ENCODE measurements at places on chromosomes 5 and 9.
A peak's percentile ranks its signal among the peaks of the same experiment; 100 is the strongest.

DNA sequence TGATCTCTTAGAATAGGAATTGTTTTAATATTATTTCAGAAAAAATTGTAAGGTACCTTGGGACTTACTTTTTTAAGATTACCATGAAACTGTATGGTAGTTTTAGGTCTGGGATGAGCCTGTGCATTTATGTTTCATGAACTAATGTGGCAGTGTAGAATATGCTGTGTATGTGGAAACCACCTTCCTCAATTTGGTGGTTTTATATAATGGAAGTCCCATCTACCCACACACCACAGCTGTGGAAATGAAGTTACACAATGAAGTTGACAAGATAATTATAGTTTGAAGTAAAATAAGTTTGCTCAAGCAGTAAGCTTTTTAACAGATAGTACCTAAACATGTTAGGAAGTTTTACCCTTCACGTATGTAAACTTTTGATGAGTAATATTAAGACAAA lies 24.4 kb downstream of the WDR36 start:
- DNase-seq = no peak

GRCh38 chr5:64575561-64575960 lies 69.7 kb downstream of the RGS7BP start:
- DNase-seq = no peak

- DNase-seq = no peak
Measured at GRCh38 chr5:171830686-171831085, 45.1 kb downstream of the SMIM23 start.

DNA sequence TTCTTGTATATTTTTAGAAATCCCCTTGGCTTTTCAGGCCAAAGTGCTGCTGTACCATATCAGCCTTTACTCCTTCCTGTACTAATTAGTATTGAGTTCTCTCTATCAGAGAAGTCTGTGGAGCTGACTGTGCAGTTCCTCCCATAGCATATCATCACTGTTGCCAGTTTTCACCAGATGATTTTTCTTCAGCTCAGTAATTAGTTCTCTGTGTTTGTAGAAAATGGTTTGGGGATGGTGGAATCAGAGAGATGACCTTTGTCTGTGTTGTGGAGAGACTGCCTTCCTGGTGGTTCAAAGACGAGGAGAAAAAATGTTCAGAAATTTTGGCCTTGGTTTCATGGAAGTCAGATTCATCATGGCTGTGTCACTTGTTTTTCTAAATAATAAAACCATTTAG lies 227.5 kb upstream of the ACTBL2 start:
- DNase-seq = no peak

DNA sequence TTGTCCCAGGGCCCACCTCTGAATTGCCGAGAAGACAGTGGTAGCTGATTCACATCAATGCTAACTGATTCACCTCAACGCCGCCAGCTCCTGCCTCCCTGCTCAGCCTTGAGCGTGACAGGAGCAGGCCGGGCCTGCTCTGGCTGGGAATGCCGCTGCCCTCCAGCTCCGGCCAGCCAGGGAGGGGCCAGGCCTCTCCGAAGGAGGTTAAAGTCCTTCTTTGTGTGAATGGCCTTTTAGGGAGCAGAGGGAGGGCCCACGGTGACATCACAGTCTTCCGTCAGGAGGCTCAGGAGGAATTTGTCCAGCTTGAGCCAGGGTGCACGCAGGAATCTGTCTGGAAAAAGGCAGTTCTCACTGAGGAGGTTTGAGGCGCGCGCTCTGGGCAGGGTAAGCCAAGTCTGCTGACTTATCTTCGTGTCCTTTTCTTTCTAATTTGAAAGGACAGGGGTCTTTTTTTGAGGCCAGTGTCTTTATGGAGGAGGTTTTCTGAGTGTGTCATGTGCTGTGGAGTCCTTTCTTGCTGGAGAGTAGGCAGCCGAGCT lies 82.7 kb downstream of the C9orf152 start:
- no peak for DNase-seq

DNA sequence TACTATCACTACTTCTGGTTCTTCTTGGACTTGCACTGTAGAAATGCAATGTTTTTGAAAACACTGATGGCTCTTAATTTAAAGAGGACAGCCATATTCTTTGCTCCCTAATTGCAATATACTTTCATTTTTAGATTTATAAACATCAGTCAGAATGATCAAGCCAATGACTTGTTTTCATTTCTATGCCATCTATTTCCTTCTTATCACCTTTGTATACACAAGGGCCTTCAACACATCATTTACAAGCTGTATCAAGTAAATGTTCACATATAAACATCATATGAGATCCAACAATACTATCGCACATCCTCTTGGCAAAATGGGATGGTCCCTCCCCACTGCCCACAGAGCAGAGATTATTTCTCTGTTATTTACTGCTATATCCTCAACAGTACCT lies 24.9 kb downstream of the AUH start:
- DNase-seq = no peak

- no peak for DNase-seq
Measured at GRCh38 chr9:131574730-131575640, 29.7 kb downstream of the PRRT1B start.

DNA sequence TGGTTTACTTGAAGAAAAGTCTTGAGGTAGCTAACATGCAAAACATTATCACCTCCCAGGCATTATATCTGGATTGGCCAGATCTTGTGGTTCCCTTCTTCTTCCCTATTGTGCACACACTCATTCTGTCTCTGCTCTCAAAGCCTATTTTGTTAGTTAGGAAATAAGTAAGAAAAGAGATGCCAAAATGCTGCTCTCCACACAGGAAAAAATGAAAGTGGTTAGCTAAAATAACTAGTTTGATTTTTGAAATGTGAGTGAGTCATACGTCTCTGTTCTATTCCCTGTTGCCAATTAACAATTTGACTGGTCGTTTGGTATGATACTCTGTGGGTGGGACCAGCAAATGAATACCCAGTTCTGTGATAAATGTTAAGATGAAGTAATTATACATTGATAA lies 28.1 kb downstream of the LMNB1 start:
- no peak for DNase-seq

- no peak for DNase-seq
Measured at GRCh38 chr9:86562691-86563090, 208.5 kb upstream of the TUT7 start.

DNA sequence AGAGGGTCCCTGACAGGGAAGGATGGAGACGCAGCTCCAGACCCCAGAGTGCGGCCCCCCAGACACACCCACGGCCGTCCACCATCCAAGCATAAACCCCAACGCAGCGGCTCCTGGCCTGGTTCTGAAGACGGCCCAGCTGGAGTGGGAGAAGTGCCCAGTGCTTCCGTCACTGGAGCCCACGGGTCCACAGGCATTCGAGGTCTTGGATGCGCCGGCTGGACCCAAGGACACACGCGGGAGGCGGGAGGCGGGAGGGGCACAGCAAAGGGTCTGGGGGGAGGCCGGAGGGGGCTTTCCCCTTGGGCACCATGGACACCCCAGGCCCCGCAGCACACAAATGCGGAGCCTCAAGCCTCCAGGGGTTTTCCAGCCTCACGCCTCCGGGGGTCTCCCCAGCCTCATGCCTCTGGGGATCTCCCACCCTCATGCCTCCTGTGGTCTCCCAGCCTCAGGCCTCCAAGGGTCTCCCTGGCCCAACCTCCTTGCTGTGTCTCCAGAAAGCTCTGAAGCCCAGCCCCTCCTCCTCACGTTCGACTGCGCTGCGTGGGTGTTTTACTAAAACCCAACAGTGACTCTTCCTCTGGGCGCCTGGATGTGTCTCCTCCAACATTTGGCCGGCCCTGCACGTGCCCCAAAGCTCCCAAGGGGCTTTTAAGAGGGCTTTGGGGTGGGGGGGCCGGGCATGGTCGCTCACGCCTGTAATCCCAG lies 15.2 kb downstream of the EXD3 start:
- DNase-seq = no peak

DNA sequence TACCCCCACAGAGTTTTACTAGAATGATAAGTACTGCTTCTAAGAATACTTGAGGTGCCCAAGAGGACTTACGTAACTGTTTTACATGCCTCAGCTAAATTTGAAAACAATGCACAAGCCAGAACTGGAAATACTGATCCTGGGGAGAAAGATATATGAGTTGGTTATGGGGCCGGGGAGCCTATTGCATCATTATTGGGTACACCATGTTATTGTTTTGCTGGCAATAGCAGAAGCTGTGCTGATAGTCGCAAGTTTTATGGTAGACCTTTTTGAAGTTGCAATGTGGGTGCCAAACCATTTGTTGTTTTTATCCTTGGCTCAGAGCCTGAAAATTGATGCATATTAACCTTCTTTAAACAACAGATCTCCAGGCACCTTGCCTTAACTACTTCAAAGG lies 108.4 kb upstream of the DHFR start:
- no peak for DNase-seq

GRCh38 chr5:156981481-156981880 lies 18.5 kb upstream of the TIMD4 start:
- no peak for DNase-seq

DNA sequence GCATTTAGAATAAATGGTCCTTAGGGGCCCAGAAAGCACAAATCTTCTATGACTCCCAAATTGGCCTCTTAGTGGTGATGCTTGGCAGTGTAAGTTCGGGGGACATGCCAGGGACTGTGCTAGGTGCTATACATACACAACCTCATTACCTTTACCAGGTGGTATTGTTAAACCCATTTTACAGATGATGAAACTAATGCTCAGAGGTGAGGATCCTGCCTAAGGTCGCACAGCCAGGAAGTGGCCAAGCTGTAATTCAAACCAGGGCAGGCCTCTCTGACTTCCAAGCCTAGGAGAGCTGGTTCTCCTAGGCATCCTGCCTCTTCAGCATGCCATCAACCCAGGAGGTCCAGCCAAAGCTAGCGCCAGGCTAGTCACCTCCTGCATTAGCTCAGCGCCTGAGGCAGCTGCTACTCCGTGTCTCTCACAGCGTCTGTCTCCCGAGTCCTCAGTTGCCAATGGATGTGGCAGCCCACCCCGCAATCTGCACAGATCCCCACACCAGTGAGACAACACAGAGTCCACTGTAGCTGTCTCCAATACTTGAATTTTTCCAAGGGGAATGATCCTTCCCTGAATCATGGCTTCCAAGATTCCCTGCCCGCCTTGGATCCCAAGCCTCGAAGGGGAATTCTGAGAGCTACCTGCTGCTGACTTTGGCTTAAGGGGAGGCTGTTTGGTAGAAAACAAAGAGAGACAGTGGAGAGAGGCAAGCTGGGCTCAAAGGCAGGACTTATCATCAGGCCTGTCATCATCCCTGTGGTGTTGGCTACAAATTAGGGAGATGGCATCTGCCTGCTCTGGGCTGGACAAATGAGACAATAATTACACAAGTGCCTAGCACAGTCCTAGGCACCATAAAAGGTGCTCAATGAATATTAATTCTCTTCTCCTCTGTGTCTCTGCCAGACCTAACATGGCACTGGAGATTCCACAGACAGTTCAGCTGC lies 52.6 kb downstream of the CRB2 start:
- DNase-seq = no peak

DNA sequence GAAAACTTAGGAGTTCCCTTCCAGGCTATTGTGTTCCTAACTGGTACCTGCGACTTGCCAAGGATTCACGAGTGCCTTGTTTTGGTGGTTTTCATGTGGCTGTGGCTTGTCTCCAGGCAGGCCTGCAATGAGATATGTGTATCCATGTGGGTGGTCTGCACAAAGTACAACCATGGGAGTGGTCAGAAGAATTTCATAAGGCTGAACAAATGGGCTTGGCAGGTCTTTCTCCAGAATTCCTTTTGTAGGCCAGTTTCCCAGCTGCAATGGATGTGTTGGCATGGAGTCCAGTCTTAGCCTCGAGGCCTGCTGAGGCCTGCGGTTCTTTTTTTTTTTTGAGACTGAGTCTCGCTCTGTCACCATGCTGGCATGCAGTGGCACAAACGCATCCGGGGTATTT lies 28.8 kb upstream of the MELK start:
- DNase-seq = no peak

GRCh38 chr5:160023007-160023907 lies 14.3 kb downstream of the TTC1 start:
- no peak for DNase-seq

- peak; percentile 52 for DNase-seq
Measured at GRCh38 chr9:71446473-71447411, 321.6 kb downstream of the CEMIP2 start.

DNA sequence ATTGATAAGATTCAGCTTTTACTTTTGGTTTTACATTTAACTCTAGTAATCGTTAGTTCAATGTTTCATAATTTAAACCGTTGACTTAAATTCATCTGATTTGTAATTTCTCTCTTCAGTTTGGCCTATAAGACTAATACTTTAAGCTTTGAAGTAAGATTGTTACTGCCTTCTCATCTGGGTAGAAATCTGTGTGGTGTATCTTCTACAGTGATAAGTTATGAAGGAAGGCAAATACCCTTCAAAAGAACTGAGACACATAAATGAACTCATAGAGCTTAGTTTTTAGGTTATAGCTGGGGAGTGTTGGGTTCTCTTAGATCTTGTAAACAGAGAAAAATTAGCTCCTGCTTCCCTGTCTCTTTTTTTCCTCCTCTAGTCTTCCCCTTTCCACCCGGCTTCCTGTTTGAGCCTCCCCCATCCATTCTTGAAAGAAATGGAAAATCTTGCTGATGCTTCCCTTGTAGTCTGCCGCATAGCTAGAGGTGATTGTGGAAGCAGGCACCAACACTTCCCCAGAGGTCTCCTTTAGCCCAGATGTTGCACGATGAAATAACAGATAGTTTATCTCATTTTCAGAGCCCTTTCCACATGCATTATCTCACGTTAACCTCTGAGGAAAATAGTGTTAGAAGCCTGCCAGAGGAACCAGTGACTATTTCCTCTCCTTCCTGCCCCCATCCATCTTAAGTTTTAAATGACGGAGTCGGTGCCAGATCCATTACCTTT lies 2.0 kb upstream of the F2RL2 start:
- DNase-seq = no peak

GRCh38 chr5:18397891-18398290 lies 763.6 kb downstream of the TAF11L14 start:
- DNase-seq = no peak

DNA sequence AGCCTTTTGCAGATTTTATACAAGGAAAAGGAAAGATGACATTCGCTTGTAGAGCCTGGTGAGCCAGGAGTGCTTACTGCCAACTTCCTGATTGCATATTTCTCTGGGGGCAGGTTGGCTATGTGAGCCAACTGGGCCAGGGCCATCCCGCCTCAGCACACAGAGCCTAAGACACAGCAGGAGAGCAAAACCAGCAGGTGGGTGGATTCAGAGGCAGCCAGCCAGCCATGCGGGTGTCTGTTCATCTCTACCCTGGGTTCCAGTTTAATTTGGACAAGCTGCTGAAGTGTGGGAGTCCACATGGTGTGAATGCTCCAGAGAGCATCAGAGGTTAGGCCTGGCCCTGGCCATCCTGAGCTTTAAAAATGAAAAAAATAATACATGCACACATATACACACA lies 291.4 kb downstream of the ARHGEF28 start:
- DNase-seq = no peak

- no peak for DNase-seq
Measured at GRCh38 chr9:134440636-134441226, 114.5 kb downstream of the RXRA start.

All from SK-N-DZ (cell line).